ENCODE measurements at places on chromosomes 3 and 15.

DNA sequence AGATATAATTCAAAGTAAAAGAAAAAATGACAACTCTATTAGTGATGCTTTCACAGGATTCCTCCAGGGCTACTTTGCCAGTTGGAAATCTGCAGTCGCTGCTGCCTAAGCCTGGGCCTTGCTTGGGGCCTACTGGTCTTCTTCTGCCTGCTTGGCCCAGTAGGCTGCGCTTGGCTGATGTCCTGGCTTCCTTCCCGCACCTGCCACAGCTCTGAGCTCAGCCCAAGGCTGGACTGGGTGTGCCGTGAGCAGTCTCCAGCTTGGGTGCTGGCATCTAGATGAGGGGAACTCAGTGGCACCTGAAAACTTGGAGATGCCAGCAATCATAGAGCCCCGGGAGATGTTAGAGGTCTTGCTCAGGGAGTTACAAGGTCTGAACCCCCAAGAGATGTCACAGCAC lies 108.3 kb downstream of the BCHE start:
- no peak for DNase-seq

- DNase-seq: no peak
Observed at GRCh38 chr3:46544771-46545503, 21.2 kb downstream of the LRRC2 start.

GRCh38 chr3:128009952-128010846 lies 42.0 kb upstream of the SEC61A1 start:
- no peak for DNase-seq

- DNase-seq: no peak
Observed at GRCh38 chr15:93252780-93253179, 163.8 kb upstream of the RGMA start.

- DNase-seq: no peak
Observed at GRCh38 chr3:87359826-87360225, 83.4 kb upstream of the POU1F1 start.
